Muscle of arm (tissue), 14 donors: ENCODE measurements at places on chromosomes 12 and 14.
A peak's percentile ranks its signal among the peaks of the same experiment; 100 is the strongest.

DNA sequence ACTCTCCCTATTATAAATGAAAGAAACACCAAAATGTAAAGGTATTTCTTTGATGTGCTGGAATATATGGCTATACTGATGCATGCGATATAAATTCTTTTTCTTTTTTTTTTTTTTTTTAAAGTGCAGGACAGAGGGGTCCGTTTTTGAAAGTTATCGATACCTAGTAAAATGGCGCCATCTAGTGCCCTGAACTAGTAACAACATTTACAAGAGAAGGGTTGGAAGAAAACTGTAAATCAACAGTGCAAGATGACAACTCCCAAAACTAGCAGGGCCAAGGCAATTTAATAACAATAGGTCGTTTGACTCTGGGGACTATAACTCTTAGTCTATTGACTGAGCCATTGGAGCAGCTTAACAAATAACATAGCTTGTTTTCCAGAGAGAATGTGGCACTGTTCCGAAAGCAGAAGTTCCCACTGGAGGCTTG, 137.7 kb downstream of the SPTSSA start:
- DNase-seq = peak; percentile 66

- DNase-seq = no peak
Observed at GRCh38 chr12:6630736-6631135, 5.0 kb downstream of the LPAR5 start.

- DNase-seq = no peak
Observed at GRCh38 chr12:89450907-89451306, 73.7 kb downstream of the GALNT4 start.

DNA sequence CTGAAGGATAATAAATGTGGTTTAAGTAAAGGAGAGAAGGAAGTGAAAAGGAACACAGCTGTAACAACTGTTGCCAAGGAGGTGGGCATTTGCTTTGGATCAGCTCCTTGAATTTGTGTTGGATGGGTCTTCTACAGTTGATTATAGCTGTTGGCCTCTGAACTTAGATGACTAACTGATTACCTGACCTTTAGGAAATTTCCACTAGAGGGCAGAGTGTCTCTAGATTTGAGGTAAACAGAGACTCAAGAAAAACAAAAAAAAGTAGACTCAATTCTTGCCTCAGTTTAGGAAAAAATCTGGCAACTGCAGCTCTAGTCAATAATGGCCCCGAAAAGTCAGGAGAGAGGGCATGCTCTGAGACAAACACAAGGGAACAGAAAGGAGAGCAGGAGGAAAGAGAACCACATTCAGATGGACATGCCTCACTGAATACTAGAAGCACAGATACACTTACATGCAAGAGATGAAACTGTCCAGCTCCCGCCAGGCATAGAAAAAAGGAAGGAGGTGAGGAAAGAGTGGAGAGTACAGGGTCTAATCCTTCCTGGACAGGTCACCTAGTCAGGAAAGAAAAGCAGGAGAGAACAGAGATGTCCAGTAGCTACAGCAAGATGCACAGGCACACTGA, 20.6 kb downstream of the COX14 start:
- peak; percentile 47 for DNase-seq

DNA sequence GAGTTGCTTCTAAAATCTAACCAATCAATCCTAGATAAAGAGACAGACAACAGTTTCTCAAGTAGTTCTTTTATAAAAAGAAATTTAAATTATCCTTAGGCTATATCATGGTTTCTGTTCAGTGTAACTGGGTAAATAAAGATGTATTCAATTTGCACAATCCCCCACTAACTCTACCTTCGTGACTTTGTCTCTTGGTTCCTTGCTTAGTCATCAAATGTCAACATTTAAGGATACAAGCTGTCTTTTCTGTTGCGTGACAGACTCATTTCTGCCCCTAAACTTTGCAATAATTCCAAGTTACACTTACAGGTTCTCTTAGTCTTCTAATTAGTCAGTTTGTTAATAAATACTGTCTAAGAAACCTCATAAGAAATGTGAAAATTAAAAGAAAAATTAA, 50.6 kb downstream of the SCAF11 start:
- DNase-seq = no peak

DNA sequence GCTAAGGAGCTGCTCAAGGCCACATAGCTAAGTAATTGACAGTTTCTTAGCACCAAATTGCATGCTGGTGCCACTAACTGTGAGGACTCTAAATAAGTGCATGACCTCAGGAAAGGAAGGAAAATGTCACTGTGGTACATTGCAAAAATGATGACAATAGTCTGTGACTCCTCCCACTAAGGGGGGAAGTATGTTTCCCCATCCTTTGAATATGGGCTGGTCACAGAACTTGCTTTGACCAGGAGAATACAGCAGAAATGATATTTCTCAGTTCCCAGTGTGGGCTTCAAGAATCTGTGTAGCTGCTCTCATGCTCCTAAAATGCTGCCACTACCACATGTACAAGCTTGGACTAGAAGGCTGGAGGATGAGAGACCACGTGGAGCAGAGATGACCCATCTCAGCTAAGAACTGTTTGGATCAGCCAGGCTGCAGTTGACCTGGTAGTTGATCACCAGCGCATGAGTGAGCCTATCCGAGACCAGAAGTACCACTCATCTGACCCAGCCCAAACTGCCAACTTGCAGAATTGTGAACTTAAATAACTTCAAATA, 42.2 kb upstream of the NOS1 start:
- no peak for DNase-seq

DNA sequence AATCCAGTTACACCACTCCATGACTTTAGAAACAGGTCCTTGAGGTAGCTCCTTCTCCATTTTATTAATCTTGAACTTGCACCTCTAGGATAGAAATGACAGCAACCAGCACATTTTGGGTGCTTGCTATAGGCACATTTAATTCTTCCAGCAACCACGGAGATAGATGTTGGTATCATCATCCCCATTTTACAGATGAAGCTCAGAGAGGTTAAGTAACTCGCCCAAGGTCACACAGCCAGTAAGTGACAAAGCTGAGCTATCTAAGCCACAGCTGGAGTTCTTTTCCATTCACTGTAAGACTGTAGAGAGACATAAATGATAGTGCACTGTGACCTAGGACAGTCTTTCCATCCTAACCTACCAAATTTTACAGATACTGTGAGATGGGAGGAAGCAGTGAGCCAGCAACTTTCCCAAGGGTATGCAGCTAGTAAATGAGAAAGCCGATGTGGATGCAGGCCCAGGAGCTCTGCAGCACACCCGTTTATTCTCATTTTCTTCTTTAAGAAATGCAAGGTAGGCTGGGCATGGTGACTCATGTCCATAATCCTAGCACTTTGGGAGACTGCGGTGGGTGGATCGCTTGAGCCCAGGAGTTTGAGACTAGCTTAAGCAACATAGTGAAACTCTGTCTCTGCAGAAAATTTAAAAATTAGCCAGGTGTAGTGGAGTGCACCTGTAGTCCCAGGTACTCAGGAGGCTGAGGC, 103.2 kb downstream of the TBX5 start:
- no peak for DNase-seq

DNA sequence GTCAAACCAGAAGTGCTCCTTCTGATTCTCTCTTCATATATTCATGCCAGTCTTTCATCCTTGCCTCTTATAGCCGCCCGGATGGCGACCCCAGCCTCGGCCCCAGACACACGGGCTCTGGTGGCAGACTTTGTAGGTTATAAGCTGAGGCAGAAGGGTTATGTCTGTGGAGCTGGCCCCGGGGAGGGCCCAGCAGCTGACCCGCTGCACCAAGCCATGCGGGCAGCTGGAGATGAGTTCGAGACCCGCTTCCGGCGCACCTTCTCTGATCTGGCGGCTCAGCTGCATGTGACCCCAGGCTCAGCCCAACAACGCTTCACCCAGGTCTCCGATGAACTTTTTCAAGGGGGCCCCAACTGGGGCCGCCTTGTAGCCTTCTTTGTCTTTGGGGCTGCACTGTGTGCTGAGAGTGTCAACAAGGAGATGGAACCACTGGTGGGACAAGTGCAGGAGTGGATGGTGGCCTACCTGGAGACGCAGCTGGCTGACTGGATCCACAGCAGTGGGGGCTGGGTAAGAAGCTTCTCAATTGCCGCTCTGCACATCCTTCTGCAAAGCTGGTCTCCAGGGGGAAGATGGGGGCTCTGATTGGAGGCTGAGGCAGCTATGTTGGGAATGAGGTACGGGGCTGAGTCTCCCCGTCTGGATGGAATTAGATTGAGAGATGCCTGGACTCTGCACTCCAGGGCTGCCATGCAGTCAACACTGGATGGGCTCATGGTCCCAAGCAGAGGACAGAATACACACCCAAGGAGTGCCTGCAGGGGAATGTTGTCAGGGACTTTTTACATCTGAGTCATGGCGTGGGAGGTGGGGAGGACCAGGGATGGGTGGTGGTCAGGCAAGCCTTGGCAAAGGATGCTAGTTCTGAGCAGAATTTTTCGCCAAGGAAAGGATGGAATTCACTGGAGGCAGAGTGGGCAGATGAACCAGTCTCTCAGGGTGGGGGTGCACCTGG, 1.3 kb downstream of the BCL2L2 start:
- no peak for DNase-seq

- DNase-seq = peak; percentile 81
Observed at GRCh38 chr12:111396726-111397445, 8.8 kb upstream of the SH2B3 start.

- no peak for DNase-seq
Observed at GRCh38 chr14:58846682-58847465, 209.1 kb downstream of the DACT1 start.

DNA sequence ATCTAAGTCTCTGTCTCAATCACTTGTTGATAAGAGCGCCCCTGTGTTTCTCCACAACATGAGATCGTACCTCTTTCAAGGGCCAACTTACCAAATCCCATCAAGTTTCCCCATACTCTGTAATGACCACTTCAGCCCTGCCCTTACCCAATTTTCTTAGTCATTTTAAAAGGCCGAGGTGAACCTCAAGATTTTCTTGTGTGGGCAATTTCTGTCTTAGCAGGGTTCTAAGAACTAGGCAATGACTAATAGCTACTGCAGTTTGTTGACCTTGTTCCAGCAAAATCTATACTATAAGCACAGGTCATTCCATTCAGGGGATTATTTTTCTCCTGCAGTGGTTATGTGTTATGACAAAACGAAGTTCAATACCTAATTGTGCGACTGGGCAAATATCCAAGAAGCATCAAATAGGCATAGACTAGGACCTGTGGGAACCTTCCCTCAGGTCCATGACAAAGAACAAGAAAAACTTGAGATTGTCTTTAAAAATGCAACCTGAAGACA, 359.8 kb downstream of the PCNX1 start:
- no peak for DNase-seq

DNA sequence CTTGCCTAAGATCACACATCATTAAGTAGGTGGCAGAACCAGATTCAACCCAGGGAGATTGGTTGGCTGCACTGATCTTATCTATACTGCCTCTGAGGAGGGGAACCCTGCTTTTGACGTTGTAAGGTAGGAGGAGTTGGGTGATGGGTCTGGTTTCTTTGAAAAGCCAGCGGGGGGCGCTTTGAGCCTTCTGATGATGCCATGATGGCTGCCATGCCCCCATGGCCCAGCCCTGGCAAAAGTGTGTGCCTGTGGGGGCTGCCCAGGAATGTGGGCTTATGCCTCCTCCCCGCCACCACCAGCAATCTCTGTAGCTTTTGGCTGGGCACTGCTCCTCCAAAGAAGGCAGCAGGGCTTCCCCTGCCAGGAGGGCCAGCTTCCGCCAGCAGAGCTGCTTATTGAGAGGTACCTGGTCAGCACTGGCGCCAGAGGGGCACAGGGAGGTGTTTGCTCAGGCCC, 224.3 kb downstream of the SLC41A2 start:
- DNase-seq = no peak

DNA sequence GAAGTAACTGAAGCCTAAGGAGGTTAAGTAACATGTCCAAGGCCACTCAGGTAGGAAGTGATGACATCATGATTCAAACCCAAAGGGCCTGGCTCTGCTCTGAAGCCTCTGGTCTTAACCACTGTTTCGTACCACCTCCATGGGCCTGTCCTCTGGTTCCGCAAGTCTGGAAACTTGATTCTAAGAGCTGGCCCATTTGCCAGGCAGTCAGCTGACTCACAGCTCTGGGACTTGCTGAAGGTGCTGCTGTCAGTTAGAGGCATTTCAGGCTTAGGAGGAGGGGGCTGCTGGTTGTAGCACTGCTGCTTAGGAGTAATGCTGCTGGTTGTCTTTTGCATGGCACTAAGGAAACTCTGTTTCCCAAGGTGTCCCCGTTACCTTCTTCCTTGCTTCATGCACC, 7.9 kb downstream of the NRXN3 start:
- no peak for DNase-seq

DNA sequence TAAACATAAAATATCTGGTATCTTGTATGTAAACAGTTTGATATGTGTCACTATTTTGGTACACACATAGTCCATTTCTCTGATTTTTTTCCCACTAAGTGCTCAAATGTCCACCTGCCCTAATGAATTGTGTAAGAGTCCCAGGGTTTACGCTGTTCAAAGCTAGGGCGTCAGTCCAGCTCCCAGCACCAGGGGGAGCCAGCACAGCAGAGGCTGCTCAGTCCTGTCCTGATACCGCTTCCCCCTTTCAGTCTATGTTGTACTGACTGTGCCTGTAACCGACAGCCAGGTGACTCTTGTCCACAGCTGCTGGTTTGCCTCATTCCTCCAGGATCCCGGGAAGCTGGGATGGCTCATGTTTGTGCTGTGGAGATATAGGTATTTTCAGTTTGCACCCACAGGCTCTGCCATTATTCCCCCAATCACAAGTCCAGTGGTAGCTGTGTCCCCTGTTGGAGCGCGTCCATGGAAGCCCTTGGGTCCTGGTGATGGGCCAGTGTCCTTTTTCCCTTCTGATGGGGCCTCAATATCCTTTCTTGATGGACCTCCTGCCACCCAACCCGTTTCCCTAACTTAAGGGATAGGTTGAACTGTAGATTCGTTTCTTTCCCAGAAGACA, 242.0 kb downstream of the NEDD1 start:
- DNase-seq = peak; percentile 17

GRCh38 chr12:45339035-45339434, 123.1 kb downstream of the ANO6 start:
- no peak for DNase-seq

- DNase-seq = no peak
Observed at GRCh38 chr12:12718853-12719252, 1.7 kb downstream of the CDKN1B start.

- DNase-seq = no peak
Observed at GRCh38 chr14:105011312-105011990, 9.4 kb downstream of the CDCA4 start.
